ENCODE measurements at places on chromosomes 16 and 17.
A peak's percentile ranks its signal among the peaks of the same experiment; 100 is the strongest.

DNA sequence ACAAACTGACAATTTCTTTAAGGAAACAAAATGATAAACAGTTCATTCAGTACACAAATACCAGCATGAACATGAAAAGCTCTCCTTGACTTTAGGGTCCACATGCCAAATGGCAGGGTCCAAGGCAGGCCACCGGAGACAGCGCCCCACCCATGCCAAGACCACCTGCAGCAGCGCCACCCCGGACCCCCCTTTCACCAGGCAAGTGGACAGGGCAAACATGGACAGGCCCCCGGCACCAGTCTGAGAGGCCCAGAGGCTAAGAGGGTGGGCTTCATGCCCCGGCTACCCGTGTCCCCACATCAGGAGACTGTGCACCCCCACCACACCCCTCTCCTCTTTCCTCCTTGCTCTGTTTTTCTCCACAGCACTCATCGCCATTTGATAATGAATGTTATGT, 14.7 kb upstream of the ASGR2 start:
- DNase-seq = no peak

GRCh38 chr16:66070140-66070917, 296.2 kb upstream of the CDH5 start:
- no peak for DNase-seq

DNA sequence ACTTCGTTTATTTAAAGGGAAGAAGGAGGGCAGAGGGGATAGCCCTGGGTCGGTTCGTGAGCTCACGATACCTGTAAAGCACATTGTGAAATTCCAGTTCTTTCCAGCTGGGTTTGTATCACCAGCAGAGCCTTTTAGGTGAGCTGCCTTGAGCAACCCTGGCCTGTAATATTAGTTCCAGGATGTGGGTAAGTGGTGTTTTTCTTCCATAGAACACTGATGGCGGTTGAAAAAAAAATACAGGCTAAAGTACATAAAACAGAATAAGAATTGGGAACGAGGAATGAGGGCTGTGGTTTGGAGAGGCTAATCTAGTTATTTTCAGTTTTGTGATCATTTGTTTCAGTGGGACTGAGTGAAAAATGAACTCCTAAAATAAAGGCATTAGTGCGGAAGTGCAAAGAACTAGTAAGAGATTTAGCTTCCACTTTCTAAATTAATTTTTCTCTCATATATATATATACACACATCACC, 20.6 kb downstream of the HS3ST3B1 start:
- DNase-seq = no peak

- DNase-seq = peak; percentile 16
Measured at GRCh38 chr17:59154292-59154720, 680 bp downstream of the SKA2 start.

- DNase-seq = no peak
Measured at GRCh38 chr17:20133517-20133916, 124.4 kb downstream of the SPECC1 start.

DNA sequence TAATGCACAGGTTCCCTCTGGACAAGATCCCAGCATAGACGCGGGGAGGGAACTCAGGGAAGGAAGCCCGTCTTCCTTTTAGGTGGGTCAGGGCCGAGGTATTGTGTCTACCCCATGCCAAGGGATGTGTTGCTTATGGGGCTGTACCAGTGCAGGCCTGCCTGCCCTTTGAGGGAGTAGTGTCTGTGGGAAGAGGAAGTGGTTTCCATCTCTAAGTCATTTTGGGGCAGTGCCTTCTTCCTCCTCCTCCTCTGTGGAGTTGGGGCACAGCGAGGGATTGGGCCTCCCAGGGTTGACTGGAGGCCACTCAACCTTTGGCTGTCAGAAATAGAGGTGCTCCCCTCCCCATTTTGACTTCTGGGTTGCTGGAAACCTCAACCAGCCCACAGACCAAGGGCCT, 26.5 kb downstream of the GJD3 start:
- DNase-seq = no peak

DNA sequence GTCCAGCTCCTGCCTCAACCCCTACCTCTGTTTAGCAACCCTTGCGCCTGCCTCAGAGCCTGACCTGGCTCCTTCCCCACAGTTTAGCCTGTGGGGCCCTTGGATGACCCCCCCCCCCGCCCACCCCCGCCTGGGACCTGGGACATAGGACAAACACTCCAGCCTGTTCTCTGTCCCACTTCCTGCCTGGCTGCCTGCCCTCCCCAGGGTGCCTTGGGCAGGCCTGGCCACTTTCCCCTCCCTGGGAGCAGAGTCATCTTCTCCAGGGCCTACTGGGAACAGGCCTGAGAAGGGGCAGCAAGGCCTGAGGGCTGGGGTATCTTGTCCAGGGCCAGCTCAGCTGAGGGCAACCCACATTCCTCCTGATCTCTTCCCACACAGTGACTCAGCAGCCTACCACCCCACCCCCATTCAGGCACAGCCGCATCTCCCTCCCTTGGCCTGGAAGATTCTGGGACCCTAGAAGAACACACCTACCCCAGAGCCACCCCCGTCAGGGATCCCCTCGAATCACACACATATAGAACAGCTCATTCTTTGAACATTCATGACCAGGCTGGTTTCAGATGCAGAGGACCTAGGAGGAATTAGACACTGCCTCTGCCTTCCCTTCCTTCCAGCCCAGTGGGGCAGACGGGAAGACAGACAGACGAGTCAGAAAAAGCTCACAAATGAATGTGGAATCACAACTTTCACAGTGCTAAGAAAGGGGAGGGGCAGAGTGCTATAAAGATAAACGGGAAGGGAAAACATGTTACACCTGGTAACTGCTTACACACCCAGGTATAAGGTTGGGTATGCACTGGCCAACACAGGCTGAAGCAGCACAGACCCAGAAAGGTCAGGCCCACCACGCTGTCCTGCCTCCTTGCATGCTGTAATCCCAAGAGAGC, 6.0 kb downstream of the FHOD1 start:
- DNase-seq = no peak

GRCh38 chr17:17179371-17179827, 26.7 kb downstream of the PLD6 start:
- no peak for DNase-seq

GRCh38 chr17:78356101-78356713, 3.7 kb downstream of the SOCS3 start:
- DNase-seq = peak; percentile 89

DNA sequence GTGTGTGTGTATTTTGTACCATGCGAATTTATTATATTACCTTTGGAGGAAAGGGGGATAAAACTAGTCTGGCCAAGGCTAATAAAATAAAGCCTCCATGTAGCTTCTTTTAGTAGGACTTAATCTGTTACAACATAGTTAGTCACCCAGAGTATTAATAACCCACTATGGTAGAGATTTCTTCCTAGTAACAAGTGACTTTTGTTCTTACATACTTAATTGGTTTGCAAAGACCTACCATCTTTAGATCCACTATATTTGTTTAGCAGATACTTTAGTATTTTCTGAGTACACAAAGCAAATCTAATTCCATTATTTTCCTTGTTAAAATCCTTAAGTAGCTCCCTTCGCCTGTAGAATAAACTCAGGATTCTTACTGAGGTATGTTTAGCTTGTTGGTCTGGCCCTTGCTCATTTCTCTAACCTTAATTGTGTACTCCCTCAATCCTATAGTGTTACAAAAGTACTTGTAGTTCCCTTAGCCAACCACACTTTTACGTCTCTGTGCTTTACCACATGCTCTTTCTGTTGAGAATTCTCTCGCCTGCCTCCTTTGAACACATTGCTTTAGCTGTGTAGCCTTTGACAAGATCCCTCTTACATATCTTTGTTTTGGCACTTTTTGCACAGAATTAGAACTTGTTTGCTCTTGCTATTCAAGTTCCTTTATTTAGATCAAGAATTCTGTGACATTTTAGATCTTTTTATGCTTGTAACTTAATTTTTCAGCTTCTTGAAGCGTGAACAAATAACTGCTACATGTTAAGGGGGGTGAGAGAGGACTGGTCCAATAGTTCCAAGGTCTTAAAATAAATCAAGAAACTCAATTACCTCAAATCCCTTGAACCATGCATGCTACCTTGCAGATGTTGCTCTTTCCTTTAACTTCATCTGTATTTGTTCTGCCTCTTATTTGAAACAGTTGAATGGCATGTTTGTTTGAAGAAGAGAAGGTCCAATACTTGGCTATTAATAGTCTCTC, 23.8 kb downstream of the CLTC start:
- no peak for DNase-seq

DNA sequence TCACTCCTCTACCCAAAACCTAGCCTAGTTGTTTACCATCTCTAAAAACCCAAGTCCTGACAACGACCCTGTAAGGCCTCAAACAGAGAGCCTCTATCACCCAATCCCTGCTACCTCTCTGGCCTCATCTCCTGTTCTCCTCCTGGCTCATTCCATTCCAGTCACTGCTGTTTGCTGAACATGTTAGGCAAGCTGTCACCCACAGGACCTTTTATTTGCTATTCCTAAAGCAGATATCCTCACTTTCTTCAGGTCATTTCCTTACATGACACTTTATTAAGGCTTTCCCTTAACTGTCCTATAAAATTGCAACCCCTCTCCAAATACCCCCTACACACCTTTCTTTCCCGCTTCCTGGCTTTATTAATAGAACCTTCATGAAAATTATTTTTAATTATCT, 85.1 kb downstream of the KANSL1 start:
- DNase-seq = no peak
